ENCODE measurements at places on chromosomes 13 and 19.

GRCh38 chr13:44715287-44716230 is 139.4 kb upstream of the TSC22D1 start:
- DNase-seq, result no peak

DNA sequence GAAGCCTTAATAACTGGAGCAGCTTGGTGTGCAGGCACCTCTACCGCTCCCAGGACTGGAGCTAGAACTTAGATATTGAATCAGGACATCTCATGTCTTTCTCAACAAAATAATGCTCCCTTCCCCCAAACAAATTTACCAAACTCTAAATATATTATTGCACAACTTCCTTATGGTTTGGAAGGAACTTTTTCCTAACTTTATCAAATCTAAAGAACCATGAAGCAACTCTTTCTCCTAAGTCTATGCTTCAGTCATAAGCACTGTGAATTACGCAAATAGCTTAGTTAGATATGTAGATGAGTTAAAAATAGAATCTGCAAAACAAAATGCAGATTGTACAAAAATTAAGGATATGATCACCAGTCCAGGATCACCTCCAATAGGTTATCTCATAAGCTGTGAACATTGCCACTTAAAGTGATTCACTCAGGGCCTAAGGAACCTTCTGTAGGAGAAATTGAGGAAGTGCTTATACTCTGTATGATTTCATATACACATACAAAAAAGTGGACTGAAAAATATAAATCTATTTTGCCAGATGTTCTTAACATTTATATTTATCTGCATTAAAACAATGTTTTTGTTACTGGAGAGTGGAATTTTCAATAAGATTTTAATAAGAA is 20.4 kb upstream of the MAB21L1 start:
- DNase-seq, result no peak

- DNase-seq, result no peak
Measured at GRCh38 chr19:51111606-51112005, 3.4 kb upstream of the CTU1 start.

GRCh38 chr19:43779820-43780219 is 953 bp downstream of the KCNN4 start:
- DNase-seq, result no peak

DNA sequence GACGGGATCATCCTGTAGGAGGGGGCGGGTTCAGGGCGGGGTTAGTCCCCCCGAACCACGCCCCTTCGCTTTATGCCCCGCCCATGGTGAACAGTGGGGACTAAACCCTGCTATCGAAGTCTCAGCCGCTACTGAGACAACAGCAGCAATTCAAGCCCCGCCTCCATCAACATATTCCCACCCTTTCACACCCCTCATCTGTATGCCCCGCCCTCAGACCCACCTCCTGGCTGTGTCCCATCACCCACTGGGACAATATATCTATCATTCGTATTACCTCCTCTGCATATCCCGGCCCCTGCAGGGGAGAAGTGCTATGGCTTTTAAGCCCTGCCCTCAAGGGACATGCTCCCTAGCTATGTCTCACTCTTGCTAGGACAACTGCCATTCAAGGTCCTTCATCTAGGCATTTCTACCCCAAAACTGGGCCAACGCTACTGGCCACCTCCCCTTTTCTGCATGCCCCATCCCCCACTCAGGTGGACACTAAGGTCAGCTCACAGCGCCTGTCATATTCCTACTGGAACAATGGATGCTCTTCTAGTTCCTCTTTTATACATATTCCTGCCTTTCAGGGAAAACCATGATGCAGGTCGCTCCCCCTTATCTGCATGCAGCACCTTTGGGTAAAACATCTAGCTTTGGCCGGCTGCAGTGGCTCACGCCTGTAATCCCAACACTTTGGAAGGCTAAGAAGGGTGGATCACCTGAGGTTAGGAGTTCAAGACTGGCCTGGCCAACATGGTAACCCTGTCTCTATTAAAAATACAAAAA is 11.9 kb downstream of the LRFN1 start:
- peak; percentile 48 for DNase-seq

DNA sequence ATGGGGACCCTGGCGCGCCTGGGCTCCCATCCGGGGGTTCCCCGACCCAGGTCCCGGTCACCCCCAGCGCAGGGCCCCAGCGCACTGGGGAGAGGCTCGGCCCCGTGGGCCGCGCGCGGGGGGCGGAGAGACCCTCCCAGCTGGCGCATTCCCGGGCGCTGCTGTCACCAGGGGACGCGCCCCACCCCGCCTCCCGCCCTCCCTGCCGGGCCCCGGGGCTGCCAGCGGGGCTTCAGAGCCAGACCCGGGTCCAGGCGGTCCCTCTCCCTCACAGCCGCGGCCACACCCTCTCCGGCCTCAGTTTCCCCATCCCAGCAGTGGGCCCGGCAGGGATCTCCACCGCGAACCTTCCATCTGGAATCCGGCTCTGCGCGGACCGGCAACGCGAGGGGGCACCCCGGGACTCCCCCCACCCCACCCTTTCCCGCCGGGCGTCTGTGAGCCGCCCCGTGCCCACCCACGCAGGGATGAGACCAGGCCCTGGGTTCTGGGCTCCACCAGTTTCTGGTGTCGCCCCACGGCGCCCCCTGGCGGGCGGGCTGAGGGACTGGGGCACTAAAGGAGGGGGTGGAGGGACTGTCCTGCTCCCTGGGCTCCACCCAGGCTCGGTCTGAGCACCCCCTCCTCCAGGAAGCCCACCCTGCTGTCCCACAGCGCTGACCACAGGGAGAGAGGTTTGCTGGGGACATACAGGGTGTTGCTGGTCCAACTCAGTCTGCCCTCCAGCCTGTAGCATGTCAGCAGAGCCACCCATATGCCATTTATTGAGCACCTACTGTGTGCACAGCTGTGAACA is 878 bp upstream of the ADAMTSL5 start:
- no peak for DNase-seq

DNA sequence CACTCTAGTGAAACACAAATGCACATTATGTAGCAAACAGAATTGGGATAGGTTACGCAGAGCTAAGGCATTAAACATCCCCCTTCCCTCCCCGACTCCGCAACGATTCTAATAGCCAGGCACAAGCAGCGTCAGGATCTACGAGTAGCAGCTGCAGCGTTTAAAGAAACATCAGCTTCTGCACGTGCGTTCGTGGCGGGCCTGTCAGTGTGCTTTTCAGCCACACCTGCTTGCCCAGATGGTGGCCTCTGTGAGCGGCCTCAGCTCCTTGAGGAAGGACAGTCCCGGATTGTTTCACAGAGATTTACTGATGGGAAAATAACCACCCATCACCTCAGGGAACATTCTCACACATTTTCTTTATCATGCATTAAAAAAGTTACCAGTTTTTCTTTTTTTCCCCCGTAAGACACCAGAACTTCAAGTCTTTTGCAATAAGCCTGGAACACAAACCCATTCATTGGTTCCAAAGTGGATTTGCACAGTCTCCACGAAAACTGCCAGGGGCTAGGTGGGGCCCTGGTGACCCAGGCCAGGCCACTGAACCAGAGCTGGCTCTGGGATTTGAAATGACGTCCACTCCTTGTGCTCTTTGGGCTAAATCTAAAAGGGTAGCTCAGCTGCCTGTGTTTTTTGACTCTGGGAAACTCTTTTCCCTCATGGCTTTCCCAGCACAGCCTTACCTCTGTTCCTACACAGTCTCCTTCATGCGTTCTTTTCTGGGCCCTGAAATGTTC is 325.5 kb downstream of the KCNRG start:
- DNase-seq, result no peak

DNA sequence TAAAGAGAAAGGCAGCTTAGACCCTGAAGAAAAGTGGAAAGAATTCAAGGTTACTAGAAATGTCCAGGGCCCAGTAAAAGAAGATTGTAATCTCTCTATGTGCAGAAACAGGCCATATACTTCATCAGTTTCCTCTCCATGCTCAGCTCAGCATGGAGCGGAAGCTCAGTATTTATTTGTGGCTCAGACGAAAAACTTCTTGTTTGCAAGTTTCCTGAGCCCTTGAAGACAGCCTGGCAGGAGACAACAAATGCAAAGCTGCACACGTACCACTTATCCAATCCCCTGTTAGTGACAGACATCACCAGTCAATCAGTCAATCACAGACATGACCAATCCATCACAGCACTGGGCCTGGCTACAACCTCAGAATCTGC is 8.1 kb upstream of the KLF2 start:
- DNase-seq, result no peak
